Stimulated activated CD4-positive, alpha-beta T cell treated with anti-CD3 and anti-CD28 coated beads, TNF-alpha, amount 100 ng/mL, for 1 hour (primary cell): ENCODE measurements at places on chromosomes 2 and 18.

- no peak for DNase-seq
These were observed 375.7 kb downstream of the EIPR1 start for GRCh38 chr2:3001615-3002560.

GRCh38 chr2:112661656-112662305, 16.0 kb downstream of the SLC20A1 start:
- DNase-seq: no peak

- DNase-seq: no peak
These were observed 41.7 kb downstream of the RAB3GAP1 start for GRCh38 chr2:135093670-135094330.

DNA sequence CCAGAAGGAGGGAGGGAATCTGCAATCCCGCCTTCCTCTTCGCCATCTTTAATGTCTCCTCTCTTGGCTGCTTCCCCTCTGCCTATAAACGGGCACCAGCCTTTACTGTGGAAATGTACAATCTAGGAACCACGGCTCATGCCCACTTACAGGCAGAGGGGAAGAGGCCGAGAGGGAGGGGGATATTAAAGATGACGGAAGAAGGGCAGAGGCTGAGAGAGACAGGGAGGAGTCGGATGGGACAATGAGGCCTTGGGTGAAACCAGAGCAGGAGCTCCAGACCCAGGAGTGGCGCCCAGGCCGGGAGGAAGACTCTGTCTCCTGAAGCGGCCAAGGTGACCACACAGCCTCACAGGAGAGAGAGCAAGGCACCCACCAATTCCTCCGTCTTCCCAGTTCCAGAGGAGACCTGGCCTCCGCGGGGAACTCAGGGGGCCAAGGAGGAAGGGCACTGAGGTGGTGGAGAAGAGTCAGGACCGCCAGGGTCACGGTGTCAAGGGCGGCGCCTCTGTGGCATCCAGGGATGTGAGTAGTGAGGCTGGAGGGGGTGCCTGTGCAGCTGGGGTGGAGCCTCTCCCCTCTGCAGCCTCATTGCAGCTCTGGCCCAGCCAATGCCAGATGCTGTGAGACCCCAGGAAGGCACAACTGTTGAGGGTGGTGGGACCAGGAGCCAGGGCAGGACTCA, 67.8 kb downstream of the CIB4 start:
- DNase-seq: no peak

- no peak for DNase-seq
These were observed 4.8 kb upstream of the STARD7 start for GRCh38 chr2:96213379-96213778.

DNA sequence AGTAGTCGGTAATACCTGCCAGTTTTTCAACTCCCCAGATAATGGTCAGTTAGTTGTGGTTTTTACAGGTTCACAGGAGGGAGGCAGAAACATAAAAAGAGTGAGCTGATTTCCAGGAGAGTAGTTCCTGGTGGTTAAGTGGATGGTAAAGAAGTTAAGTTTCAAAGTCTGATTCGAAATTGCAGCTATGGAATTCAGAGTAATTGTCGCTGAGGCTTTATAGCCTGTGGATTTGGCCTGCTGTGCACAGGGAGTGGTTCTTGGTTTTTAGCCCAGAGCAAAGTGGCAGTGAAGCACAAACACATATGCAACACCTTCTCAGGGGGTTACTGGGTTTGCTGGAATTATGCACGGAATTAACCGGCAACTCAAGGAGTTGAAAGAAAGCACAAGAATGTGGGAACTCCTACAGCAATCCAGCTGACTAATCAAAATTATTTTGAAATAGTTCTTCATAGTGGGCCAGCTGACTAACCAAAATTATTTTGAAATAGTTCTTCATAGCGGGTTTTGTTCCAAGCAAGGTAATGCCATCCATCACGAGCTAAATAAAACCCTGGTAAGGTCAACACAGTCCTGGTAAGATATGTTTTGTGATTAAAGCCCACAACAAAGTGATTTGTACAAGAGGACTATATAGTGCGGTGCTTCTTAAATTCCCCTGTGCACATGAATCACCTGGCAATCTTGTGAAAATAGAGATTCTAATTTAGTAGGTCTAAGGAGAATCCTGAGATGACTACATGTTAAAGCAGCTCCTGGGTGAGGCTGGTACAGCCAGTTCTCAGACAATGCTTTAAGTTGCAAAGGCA, 94.4 kb downstream of the SGPP2 start:
- no peak for DNase-seq

DNA sequence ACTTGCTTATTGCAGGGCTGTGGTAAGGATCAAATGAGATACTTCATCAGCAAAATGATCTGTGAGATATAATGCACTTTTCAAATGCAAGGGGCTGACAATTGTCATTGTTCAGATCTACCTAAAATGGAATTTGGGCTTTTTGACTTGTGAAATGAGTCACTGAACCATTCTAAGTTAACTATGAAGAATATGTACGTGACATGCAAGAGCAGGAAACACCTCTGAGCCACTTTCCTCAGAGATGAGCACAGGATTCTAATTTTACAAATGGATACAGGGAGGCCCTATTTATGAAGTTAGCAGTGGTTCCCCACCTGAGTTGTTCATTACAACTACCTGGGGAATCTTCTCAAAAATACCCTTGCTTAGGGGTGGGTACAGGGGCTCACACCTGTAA, 26.7 kb downstream of the CTLA4 start:
- no peak for DNase-seq

DNA sequence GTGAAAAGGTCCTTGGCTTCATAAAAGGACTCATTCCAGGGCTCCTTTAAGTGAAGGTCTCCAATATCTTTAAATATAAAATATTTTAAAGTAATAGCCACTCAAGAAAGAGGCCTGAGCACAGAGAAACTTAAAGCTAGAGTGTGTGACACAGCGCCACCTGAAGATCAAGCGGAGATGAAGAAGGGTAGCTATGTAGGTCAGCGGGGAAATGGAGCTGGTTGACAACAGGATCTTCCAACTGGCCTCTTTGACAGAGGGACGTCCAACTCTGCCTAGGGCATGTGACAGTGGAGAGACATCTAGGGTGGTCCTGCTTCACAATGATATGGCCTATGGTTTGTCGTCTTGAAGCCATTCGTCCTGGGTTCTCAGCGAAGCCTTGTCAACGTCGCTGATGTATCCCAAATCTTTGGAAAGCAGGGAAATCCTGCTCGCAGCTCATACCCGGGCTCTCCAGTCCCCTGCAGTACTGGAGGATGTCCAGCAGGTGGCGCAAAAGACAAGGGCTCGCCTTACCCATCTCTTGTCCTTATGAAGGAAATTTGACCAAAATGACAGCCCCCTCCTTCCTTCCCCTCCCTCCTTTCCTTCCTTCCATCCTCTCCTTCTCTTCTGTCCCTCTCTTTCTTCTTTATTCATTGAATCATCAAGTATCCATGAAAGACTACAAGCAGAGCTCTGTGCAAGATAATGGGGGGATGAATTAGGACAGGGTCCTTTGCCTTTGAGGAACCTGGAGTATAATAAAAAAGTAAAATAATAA, 59.6 kb downstream of the LONRF2 start:
- DNase-seq: peak; percentile 49

DNA sequence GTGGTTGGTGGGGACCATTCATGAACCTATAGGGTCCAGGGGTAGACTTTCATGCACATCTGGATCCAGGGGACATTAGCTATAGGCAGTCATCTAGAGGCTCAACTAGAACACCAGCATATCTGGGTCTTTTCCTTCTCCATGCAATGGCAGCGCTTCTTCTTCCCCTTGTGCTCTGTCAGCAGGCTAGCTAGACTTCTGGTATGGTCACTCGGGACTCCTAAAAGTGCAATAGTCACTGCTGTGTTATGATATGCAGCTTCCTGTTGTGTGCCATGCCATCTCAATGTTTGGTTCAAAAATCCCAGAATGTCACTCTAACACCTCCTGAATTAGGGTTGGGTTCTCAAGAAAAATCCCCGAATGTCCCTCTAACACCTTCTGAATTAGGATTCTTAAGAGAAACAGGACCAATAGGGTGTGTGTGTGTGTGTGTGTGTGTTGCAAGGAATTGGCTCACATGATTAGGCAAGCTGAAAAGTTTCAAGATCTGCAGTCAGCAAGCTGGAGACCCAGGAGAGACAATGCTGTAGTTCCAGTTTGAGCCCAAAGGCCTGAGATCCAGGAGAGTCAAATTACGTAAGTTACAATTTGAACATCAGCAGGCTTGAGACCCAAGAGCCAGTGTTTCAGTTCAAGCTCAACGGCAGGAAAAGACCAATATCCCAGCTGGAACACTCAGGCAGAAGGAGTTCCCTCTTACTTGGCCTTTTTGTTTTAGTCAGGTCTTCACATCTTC, 97.1 kb upstream of the LTBP1 start:
- DNase-seq: no peak

DNA sequence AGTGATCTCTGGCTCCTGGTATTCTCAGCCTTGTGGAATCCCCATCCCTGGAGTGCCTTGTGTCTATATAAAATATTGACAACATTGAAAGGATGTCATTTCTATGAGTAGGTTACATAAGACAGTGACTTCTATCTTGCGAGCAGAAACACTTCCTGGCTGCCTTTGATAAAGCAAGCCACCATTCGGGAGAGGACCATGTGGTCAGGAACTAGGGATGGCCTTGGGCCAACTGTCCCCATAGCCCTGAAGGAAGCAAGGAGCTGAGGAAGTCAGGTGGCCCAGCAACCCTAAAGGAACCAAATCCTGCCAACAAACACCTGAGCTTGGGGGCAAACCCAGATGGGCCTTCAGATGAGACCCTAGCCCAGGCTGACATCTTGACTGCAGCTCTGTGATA, 113.0 kb upstream of the LTBP1 start:
- DNase-seq: no peak

DNA sequence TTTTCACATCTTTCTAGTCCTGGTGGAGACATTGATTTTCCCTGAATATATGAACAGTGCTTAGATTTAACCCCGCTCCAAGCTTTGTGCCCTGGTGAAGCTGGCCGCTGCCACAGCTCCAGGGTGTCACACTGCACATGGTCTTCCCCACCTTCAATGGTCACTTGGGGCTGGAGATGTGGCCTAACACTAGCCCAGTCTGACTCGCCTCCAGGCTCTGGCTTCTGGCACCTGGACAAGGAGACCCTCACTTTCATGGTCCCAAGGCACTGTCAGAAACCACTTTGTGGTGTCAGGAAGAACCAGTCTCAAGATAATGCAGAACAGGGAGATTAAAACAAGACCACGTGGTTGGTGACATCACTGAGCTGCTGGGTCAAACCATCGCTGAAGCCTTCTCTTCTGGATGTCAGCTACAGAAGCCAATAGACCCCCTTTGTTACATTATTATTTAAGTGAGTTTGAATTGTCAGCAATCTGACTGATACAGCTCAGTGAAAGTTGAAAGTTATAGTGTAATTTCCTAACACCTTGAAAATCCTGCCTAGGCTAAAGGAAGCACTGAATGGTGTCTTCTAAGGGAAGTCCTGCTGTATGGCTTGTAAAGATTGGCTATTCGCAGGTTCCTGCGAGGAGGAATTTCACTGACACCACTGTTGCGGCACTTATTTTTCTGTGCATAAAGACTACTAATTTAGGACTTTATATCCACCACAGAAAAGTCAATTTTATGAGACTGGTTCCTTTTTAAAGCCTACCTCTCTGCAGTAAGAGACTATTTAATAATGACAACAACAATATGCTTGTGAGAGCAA, 55.0 kb upstream of the CTDP1 start:
- no peak for DNase-seq

DNA sequence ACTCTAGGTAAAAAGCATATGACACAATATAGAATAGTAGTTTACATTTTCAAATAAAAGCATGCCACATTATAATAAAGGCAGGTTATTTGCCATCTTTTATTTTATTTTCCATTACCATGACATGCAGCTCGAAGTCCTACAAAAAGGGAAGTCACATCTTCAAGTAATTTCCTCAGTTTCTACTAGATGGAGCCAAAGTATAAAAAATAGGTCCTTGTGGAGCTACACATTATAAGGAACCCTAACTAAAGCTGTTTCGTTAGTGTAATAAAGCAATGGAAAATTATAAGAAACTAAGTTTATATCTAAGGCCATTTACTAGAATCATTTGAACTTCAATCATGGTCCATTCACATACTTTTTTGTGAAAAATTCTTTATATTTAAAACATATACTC, 674.5 kb downstream of the KCNJ3 start:
- no peak for DNase-seq

DNA sequence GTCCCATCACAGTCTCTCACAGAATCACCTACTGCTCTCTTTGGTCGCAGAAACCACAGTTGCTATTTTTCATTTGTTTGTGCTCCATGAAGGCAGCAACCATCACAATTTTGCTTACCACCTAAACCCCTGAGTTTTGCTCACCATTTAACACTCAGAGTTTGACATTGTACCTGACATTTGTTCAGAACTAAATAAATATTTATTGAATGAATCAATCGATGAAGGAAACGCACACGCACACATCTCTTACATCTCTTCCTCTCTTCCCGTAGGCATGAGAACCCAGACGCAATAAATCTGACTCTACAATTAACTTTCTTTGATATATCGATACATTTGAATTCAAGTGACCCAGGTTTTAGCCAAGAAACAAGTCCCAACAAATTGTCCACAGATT, 105.5 kb upstream of the RNF152 start:
- no peak for DNase-seq

DNA sequence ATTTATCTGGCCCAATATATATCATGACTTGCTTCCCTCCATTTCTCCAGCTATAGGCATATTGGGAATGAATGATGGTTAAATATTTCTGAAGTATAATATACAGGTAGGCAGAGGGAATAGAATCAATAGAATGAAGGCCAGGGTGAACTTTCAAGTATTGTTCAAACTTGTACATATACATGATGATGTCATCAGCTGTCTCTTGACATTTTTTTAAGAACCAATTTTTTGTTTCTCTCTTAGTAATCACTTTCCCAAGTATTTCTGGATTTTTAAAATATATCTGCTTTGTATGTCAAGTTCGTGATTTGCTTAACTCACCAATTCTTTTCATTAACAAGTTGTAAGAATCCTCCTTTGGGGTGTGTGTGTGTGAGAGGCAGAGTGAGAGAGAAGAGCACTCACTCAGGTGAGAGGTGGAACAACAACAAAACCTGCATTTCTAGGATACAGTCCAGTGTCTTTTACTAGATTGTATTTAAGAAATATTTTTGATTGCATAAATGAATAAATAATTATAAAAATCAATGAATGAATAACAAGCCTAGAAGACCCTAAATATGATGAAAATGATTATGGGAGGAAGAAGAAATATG, 1239.1 kb downstream of the LRP1B start:
- DNase-seq: no peak

DNA sequence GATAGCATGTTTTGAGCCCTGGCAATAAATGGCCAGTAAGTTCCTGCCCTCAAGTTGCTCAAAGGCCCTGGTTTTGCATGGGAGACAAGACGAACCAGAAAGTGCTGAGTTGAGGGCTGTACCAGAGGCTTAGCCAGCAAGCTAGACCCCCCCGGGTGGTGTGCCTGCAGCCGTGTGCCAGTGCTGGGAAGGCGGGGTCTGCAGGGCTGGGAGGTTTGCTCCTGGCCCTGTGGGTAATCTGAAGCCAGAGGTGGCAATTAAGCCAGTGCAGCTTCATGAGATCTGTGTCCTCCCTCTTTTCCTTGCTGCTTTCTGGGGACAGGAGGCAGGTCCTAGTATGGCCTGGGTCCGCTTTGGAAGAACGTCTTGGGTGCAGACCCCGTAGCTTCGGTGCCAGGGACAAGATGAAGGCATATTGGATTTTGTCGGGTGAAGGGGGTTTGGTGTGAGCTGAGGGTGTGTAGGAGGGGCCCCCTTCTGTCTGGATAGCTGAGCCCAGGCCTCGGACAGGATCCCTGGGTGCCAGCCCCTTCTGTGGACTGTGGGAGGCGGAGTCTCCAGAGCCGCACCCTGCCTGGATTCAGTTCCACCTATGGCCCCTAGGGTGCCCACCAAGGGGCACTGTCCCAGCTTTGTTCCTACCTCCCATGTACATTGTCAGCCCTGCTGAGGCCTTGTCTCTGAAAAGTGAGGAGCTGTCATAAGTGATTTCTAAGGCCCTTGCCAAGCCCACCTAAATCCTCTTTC, 15.6 kb downstream of the ATOH8 start:
- no peak for DNase-seq
